ENCODE measurements at places on chromosomes 1 and 21.

- no peak for DNase-seq
These were observed 5.8 kb downstream of the AVPR1B start for GRCh38 chr1:206111271-206111927.

DNA sequence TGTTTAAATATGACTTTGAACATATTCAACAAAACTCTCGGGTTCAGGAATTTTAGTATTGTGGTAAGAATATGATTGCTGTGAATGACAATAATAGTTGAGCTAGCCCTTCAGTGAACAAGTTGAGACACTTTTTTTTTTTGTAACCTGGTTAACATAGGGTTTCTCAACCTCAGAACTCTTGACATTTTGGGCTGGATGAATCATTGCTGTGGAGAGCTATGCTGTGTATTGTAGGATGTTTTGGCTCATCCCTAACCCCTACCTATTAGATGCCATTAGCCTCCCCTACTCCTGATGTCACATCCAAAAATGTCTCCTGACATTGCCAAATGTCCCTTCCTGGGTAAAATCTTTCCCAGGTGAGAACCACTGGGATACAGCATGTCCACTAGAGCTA lies 113.7 kb downstream of the RUNX1 start:
- DNase-seq = no peak

GRCh38 chr1:36787312-36787913 lies 246.9 kb downstream of the GRIK3 start:
- DNase-seq = no peak

DNA sequence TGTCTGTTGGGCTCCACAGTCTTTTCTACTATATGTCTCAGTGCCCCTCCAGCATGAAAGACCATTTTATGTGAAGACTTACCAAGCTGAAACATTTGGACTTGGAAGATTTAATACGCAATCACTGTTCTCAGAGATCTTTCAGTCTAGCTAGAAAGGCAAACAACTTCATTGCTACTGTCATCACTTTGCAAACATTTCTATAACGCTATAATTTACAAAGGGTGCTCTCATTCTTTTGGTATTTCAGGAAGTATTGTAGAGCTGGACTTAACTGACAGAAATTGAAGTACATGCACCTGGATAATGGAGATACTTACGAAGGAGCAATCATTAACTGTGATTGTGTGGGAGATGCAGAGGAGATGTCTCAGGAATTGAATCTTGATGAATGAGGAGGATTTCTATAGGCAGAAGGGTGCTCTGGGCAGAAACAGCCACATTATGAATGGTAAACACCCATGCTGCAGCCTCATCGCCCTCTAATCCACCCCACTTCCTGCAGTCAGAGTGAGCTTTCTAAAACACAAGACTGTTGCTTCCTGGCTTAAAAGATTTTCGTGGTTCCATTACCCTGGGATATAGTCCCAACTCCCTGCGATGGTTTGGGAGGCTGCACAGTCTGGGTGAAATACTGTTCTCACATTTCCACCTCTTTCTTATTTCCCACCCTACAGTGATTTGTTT lies 75.1 kb upstream of the GNG12 start:
- DNase-seq = no peak

DNA sequence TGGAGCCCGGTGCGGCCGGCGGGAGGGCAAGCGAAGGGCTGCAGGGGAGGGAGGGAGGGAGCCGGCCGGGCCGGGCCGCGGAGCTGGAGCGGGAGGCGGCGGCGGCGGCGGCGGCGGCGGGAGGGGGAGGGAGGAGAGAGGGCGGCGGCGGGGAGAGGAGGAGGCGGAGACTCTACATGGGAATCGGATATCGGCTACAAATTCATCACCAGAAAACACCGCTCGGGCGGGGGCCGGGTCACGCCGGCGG lies at the start of gene AKT3:
TSS of gene AKT3 (minus strand) at position 42 of the 250 bp plus-strand sequence. CDS start 7,073 bp downstream, outside the sequence.
- no peak for DNase-seq

- no peak for DNase-seq
These were observed 3.5 kb downstream of the DHCR24 start for GRCh38 chr1:54883349-54884102.

- DNase-seq = peak; percentile 66
These were observed at the start of gene NMNAT2 for GRCh38 chr1:183417772-183418491. Gene NMNAT2, minus strand, starts transcription at chr1:183418380. Its CDS starts 113 bp downstream, at chr1:183418267.

- DNase-seq = no peak
These were observed 2.9 kb downstream of the C1orf105 start for GRCh38 chr1:172423336-172423735.

GRCh38 chr1:224173523-224173922 lies 9.5 kb upstream of the DEGS1 start:
- DNase-seq = no peak

DNA sequence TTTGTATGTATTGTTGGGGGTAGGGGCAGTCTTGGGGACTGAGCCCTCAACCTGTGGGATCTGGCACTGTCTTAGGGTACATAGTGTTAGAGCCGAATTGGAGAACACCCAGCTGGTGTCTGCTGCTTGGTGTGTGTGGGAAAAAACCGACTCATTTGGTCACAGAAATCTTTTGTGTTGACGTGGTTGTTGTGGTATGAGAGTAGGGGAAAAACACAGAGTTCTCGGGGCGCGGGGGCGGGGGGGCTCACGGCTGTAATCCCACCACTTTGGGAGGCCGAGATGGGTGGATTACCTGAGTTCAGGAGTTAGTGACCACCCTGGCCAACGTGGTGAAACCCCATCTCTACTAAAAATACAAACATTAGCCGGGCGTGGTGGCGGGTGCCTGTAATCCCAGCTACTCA lies 15.3 kb upstream of the SRSF10 start:
- no peak for DNase-seq

- no peak for DNase-seq
These were observed 88.7 kb upstream of the IFFO2 start for GRCh38 chr1:19044975-19045831.

GRCh38 chr1:66182551-66183178 lies 351.3 kb upstream of the SGIP1 start:
- DNase-seq = no peak

DNA sequence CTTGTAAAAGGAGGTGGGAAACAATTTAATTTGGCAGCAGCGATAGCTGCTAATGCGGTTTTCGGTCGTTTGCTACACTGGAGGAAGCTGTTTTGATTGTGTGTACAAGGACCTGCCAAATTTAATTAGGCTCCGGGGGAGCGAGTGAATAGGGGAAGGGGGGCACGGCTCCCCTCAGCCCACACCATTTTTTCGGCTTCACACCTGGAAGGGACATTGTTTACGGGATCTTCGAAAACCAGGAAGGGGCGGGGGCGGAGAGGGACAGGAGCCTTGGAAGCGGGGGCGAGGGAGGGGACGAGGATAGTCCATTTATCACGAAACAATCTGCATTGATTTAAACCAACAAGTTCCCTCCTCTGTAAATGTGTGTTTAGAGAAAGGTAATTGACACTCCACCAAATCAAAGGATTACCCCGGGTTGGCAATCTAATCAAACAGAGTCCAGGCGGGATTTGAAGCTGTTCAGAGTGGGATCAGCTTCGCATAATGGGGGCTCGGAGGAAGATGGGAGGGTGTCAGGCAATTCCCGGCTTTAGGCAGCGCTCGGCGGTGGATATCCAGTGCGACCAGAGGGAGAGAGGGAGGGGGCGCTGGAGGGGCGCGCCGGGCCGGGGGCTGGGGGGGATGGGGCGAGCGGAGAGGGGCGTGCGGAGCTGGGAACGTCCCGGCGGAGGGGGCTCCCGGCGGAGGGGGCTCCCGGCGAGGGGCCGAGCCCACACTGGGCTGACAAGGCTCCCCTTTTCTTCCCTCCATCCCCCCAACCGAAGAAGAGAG lies 9.8 kb downstream of the PAX7 start:
- DNase-seq = no peak

GRCh38 chr1:159958719-159959380 lies 4.8 kb upstream of the SLAMF9 start:
- peak; percentile 12 for DNase-seq

GRCh38 chr1:47841356-47841755 lies 155.8 kb downstream of the TRABD2B start:
- DNase-seq = no peak

DNA sequence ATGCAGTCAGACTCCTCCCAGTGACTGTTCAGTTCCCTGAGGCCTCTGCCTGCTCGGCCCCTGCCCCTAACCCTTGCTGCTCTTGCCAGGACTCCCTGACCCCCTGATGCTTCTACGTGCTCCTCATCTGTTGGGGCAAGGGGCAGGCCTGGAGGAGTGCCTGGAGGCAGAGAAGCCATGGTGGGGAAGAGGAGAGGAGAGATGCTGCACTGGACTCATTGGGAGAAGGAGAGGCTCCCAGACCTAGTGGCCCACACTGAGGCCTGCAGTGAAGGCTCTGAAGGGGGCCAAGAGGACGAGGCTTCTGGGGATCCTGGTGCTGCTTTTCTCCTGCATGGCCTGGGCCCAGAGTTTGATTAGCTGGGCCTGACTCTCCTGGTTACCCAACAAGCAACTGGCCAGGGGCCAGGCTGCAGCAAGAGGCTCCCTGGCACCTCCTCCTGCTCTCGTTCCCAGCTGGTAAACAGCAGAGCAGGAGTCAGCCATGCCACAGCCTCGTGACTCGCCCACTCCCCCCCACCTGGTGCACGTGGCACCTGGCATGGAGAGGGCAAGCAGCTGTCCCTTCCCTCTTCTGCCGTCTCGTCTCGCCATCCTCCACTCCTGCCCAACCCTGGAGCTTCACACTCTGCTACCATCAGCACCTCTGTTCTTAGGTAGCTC lies 847 bp upstream of the RORC start:
- DNase-seq = peak; percentile 92

DNA sequence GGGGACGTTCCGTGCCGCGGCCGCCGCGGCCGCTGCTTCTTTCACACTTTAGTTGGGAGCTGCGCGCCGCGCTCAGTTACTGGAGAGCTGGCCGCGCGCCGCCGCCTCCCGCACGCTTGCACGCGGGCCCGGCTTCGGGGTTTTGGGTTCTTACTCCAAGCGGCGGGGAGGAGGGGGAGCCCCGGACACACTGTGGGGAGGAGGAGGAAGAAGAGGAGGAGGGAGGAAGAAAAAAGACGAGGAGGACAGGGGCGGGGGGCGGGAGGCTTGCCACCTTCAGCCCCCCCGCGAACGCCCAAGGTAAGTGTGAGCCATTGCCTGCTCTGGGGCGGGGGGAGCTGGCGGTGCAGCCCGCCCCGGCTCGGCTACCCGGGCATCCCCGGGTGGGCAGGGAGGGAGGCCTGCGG lies 243 bp downstream of the C1orf21 start:
- no peak for DNase-seq

DNA sequence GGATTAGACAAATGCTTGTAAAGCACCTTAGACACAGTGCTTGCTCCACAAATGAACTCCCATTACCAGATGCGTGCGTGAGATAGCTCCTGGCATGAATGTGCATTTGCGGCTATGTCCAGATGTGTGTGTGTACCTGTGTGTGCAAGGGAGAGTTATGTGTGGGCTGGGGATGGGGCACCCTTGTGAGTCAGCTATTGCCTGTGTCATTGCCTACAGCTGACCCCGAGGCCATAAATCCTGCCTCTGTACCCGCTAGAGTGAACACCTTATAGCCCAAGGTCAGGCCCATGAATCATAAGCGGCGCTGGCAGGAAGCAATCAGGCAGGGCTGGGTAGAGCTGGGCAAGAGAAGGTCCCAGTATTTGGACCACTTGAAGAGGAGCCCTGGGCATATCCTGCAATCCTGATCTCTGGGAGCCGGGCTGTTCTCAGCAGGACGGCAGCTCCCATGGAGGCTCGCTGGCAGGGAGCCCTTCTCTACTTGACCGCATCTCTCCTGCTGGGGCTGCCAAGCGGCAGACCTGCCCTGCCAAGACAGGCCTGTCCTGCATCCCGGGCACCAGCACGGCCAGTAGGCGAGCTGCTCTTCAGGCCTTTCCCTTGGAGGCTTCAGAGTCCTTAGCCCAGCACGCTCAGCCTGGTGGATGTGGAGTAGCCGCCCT lies 86.4 kb downstream of the TMEM53 start:
- no peak for DNase-seq

DNA sequence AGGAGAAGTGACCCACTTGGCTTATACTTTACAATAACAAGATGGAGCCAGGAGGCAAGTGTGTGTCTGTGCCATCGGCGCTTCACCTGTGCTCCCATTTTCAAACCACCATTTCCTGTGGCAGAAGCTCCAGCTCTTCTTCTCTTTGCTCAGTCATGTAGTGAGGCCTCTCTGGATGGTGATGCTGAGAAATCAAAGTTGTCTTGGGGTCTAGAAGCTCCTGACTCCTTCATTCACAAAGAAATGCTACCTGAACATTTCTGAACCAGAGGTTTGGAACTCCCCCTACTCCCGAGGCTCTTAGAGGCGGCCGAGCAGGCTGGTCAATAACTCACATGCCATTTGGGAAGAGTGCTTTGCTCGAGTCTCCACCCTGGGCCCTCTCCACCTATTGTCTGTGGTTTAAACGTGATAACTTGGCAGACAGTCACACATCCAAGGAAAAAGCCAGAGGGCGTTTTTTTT lies 18.0 kb downstream of the SLAMF1 start:
- no peak for DNase-seq

- DNase-seq = no peak
These were observed 202.2 kb upstream of the NFIA start for GRCh38 chr1:60880202-60880601.

DNA sequence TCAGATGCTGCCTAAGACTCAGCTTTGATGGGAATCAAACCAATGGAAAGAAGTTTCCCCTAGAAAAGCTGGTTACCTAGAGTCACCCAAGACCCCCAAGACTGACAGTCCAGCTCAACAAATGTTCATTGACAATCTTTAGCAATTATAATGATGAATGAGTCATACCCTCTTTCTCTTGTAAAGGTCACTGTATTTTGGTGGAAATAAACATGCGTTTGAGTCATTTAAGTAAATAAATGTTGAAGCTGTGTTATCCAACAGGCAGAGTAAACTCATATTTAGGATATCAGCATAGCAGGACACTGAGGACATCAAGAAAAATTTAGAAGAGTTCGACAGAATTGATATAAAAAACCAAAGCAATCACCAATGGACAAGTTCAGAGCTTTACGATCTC lies 295.9 kb downstream of the RGS7 start:
- no peak for DNase-seq

- DNase-seq = no peak
These were observed 43.7 kb upstream of the MAB21L3 start for GRCh38 chr1:116067566-116067890.

DNA sequence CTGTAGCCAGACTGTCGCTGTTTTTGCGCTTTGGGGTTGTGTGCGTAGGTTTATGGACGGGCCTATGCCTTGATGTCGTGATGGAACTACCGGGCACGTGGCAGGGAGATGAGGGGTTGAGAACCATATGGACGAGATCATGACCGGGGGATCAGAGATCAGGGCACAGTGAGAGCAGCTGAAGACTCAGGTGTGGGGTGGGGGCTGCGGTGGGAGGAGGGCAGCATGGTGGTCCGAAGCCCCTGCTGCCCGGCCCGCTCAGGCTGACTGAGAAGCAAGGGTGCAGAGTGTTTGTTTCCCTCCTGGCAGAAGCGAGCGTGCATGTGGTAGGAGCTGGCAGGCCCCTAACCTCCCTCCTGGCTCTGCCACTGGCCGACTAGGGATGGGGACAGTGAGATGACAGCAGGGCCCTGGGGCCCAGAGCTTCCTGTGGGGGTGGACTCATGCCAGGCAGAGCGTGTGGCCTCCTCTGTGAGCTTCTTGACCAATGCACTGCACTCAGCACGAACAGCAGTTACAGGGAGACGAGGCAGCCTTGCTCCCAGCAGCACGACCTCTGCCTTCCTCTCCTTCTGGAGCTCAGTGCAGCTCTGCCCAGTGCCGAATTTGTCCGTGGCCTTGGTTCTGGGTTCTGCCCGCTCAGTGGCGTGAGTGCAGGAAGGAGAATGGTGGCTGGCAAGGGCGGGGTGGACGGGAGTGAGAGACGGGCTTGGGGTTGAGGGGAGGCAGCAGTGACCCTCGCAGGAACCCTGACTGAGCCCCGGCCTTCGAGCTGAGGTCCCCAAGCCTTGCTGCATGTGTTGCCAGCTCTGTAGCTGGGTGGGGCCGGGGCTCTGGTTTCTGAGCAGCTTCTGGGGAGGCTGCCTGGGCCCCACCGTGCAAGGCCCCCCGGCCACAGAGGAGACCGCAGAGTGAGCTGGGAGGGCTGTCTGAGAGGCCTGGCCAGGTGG lies 22.2 kb upstream of the LRRC3 start:
- DNase-seq = peak; percentile 52

Measured in upper lobe of left lung (tissue), 6 donors.